Ovary (tissue), 10 donors: ENCODE measurements at places on chromosomes 5 and 9.

- no peak for DNase-seq
Observed at GRCh38 chr9:128324401-128324800, 1.8 kb downstream of the COQ4 start.

- DNase-seq = no peak
Observed at GRCh38 chr5:83306572-83307241, 164.8 kb upstream of the VCAN start.

DNA sequence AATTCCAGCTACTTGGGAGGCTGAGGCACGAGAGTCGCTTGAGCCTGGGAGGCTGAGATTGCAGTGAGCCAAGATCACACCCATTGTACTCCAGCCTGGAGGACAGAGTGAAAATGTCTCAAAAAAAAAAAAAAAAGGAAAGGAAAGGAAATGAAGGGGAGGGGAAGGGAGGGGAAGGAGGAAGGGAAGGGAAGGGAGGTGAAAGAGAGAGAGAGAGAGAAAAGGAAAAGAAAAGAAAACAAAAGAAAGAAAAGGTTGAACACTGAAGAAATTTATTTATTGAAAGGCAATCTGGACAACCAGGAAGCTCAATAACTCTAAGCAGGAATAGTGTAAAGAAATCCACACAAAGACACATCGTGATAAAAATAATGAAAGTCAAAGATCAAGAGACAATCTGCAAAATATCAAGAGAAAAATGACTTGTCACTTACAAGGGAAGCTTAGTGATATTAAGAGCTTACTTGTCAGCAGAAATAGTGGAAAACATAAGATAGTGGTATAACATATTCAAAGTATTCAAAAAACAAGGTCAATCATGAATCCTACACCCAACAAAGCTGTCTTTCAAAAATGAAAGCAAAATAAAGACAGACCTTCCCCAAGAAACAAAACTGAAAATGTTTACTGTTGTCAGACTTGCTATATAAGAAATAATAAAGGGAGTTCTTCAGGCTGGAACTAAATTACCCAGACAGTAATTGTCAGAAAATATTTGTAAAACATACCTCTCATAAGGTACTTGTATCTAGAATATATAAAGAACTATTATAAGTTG lies 10.9 kb upstream of the RIMOC1 start:
- DNase-seq = no peak

- no peak for DNase-seq
Observed at GRCh38 chr9:98039607-98040017, 16.9 kb upstream of the NANS start.

- DNase-seq = no peak
Observed at GRCh38 chr5:98794414-98795080, 21.1 kb downstream of the RGMB start.

GRCh38 chr9:9585920-9586319 lies 1026.9 kb downstream of the PTPRD start:
- no peak for DNase-seq

DNA sequence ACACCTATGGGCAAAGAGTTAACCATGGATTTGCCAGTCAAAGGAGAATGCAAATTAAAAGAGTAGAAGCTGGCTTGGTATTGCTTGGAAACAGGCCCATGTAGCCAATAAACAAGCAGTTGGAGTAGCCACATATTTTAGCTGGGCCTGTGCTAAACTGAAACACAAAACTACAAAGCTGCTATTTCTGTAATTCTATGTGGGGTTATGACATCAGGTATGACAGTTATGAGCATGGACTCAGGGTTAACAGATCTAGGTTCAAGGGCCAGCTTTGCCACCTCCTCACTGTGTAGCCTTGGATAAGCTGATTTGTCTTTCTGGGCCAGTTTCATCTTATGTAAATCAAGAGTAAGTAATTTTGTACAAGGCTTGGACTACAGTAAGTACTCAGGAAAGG lies 142.7 kb downstream of the PIP5K1B start:
- DNase-seq = no peak

DNA sequence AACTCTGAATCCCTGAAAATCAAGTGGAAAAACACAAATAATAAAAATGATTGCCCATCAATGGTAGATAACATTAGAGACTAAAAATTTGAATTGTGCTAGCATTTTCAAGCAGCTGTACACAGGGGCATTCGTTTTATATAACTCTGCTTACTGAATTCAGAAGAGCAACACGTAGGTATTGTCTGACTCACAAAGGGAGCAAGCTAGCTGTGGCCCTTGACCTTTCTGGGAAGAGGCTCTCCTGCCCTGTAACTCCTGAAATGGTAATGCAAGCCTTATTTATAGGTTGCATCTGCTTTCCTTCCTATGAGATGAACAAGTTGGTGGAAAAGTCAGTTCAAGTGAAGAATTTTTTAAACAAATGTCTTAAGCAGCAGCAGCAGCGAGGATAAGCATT lies 218.7 kb upstream of the EFNA5 start:
- no peak for DNase-seq
